ENCODE measurements at places on chromosomes 7 and 10.

DNA sequence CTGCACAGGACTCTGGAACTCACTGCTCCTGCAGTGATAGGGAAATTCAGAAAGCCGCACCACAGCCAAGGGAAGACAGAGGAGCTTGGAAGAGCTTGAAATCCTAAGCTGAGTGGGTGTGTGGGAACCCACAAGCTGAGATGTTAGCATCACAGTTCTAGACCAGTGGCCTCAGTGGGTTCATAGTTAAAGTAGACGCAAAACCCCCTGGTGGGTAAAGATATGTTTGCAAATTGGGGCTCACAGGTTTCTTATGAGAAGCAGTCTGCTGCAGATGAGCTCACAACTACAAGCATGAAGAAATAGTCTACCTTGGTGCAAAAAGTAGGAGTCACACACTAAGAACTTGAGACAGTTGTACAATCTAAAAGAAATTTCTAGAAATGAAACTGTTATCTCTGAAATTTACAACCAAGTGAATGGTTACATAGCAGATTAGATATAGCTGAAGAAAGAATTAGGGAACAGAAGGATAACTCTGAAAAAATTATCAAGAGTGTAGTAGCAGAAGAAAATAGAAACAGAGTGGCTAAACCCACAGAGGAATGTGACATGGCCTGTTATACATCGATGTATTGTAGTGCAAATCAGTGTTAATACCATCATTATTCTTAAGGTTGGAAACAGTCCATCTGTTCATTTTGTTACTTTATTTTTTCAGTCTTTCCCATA, 77.2 kb downstream of the DYNC2I1 start:
- no peak for DNase-seq

- no peak for DNase-seq
Measured at GRCh38 chr7:2955269-2955668, 88.4 kb downstream of the CARD11 start.

DNA sequence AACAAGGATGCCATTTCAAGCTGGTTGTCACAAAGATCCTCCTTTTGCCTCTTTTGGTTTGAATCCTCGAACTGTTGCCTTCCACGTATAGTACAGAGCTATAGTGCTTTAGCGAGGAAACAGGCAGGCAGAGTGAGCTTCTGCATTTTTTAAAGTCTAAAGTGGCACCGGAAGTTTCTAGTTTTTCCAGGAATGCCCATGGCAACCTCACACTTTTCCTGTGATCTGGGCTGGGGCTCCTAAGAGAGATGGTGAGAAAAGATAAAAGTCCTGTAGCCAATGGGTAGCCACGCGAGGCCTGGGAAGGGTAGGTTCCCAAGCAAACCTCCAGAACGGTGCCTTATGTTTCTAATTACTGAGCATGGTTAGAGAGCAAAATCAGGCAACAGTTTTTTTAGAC, 76.7 kb downstream of the CALD1 start:
- no peak for DNase-seq

DNA sequence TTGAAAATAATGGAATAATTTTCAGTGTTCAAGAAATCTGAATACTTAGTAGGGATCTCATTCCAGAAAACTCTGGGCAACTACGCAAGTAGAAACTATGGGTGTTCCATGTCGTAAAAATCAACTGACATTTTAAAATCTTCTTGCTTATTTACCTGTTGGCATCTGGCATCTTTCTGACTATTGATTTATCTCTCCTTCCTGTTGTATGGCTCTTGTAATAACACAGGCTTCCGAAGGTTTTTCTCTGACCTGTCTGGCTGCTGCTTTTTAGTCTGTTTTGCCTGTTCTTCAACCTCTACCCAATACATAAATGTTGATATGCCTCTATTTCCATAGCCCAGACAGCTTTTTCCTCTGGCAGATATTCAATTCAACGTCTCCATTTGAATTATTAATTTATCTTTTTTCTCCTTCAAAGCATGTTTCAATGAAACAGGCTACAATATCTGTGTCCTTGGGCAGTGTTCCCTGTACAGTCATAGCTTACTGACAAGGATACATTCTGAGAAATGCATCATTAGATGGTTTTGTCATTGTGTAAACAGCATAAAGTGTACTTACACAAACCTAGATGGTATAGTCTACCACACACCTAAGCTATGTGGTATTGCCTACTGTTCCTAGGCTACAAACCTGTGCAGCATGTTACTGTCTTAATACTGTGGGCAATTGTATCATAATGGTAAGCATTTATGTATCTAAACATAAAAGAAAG, 105.9 kb upstream of the ETV1 start:
- DNase-seq: no peak

DNA sequence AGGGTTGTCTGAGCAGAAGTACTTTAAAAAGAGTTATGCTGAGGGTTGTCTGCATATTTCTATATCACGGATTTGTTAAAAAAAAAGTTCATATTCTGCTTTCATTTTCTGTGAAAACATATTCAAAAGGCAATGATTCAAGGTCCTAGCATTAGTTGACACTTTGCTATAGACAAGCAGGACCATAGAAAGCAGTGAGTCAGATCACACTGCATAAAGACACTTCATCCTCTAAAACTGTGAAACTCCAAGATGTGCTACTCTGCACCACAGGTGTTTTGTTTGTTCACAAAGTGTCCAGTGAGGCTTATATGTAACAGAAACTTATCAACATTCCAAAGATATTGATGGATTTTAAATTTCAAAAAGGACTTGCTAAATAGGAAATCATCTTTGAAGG, 47.0 kb downstream of the SPAM1 start:
- no peak for DNase-seq

DNA sequence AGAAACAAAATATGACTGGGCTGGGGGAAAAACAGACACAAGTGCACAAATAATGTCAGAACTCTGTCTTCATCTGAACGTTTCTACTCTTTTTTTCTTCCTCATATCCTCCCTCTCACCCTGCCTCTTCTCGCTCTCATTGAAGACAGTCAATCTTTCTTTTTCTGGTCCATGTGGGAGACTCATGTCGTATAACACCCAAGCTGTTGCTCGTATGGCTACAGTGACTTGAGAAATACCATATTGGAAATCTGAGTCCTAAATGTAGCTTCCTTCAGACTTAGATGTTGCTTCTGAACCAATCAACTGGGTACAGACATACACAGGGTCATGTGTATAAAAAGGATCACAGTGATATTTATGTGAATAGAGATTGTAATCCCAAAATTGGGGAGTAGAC, 579.8 kb upstream of the CELF2 start:
- no peak for DNase-seq

DNA sequence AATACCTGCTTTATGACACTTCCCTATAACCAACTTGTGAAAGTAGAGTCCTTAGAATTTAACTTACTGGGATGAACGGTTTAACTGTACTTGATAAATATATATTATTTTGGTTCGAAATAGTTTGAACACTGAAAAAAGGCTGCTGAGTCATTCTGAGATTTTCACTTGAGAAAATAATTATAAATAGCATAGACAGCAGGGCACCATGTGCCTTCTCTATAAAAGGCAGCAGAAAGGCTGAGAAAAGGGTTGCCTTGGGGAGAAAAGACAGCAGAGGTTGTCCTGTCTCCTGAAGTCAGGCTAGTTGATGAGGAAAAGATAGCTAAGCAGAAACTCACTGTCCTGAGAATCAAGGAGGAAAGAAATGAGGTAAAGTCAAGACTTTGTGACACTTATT, 92.4 kb downstream of the CTTNBP2 start:
- no peak for DNase-seq

GRCh38 chr10:124067825-124068400, 25.5 kb downstream of the CHST15 start:
- DNase-seq: no peak

GRCh38 chr10:74008212-74008731, 10.4 kb downstream of the VCL start:
- DNase-seq: peak; percentile 67

DNA sequence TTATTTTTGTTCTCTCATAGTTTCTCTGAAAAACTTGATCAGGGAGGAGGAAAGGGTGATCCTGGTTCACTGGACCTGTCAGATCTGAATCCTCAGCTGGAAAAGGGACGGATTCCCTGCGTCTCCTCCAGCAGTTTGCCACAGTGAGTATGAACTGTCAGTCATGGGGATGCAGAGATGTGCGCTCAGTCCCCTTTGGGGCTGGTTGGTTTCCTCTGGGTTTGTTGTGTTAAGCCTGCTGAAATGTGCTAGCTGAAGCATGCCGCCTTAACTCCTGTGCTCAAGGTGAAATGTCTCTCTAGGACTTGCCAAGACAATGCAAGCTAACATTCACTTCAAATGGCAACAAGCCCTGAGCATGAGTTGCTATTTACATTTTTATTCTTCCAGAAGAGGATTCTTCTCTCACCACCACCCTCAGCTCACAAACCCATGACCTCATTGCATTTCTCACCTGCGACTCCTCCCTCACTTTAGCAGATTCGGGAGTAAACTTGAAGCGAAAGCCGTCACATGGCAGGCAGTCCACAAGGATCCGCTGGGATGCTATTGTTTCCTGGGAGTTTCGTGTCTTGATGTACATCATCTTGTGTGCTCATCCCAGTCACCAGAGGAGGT, 192.9 kb upstream of the FZD8 start:
- no peak for DNase-seq

DNA sequence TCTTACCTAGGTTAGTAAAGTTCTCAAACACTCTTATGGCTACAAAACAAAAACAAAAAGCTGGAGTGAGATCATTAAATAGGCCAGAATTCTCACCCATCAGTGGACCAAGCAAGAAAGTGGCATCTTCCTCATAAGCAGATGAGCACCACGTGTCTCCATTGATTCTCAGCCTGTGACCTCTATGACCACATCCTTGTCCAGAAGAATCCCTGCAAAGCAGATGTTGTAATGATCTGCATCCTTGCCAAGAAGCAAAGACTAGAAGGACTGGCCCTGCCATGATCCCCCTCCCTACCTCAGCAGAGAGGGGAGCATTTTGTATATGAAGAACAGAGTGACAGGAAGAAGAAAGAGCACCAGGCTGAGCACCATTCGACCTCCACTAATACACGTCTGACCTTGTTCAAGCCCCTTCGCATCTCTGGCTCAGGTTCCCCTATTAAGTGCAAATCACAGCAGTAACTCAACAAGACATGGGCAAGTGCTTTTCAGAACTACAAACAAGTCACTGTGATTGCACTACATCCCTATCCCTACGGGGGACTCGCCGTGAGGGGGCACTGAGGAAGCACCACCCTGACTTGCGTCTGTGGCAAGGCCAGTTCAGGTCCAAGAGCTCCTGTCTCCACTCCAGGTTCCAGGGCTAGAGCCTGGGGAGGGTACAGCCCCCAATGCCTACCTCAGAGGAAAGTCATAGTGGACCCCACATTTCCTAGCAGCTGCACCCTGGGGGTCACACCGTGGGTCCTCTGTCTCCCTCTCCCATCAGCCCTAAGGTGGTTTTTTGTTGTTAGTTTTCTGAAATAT, 22.2 kb upstream of the RASSF4 start:
- no peak for DNase-seq

DNA sequence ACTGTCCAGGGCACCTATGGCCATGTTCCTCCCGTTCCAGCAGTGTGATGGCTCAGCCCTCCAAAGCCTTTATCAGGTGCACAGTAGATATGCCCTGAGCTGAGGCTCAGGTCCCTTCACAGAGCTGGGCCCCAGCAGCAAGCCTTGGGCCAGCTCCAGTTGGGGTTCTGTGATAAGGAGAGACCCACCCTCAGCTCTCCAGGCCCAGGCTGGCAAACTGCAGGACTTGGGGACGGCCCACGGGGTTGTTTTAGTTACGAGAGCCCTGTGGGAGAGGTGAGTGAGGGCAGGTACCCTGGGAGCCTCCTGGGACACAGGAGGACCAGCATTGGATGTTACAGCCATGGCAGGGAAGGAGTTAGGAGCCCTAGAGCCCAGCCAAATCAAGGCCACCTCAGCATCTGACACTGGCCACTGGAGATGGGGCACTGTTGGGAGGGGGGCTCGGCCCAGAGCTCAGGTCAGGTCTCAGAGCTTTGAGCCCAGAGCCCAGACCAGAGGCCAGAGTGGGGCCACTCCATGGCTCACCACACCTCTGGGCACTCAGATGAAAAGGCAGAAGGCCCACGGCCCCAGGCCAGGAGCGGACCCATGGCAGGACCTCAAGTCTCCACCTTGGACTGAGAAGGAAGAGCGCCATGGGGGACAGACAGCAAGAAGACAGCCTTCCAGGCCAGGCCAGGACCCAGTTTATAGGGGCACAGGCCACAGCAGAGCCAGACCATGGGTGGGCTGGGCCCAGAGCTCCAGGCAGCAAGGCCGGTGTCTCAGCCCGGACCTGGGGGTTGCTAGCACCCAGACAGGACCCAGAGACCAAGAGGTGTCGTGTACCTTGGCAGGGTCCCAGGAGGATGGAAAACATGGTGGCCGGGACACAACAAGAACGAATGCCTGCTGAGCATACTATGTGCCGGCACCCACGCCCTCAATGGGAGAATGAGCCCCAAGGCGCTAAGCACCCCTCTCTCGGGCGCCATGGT, 12.8 kb downstream of the GRID1 start:
- DNase-seq: no peak

DNA sequence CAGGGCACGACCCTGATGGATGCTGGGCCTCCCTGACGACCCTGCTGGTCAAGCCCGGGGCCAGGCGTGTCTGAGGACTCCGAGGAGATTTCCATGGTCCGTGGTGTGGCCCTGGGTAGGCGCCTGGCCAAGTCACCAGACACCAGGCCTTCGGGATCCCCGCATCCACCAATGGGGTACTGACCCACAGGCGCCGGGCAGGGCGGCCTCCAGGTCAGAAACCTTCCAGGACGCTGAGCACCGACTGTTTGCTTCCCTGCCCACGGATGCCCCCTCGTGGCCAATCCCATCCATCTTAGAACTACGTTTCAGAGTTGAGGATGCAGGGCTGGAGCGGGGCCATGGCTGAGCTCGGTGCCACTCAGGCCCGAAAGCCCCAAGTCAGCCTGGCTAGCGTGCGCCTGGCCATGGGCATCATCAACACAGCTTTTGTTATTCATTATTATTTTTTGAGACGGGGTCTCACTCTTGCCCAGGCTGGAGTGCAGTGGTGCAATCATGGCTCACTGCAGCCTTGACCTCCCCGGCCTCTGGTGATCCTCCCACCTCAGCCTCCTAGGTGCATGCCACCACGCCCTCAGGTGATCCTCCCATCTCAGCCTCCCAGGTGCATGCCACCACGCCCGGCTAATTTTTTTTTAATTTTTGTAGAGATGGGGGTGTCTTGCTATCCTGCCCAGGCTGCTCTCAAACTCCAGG, 7.1 kb upstream of the AMZ1 start:
- peak; percentile 18 for DNase-seq
